Fibroblast of mammary gland (primary cell): ENCODE measurements at places on chromosomes 3 and 15.

GRCh38 chr3:148226246-148226645 lies 471.5 kb upstream of the AGTR1 start:
- no peak for DNase-seq

DNA sequence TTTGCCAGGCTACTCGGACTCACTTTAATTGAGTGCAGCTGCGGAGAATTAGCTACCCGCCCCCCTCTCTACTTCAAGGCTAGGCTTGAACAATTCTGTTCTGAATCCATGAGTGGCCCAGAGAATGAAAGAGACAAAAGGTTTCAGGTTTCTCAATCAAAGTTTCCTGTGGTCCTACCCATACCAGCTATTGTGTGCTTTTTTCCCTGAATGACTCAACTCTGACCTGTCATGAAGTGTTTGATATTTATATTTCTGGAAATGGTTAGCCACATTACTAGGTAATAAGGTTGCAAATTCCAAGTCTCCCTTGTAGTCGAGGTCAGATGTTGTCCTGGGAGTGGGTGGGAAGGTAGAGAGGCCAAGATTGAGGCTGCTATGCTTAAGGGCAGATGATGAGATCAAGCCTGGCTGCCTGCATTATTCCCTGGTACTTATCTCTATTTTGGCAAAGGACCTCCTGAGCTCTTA lies 392.7 kb upstream of the TBL1XR1 start:
- DNase-seq: peak; percentile 99

DNA sequence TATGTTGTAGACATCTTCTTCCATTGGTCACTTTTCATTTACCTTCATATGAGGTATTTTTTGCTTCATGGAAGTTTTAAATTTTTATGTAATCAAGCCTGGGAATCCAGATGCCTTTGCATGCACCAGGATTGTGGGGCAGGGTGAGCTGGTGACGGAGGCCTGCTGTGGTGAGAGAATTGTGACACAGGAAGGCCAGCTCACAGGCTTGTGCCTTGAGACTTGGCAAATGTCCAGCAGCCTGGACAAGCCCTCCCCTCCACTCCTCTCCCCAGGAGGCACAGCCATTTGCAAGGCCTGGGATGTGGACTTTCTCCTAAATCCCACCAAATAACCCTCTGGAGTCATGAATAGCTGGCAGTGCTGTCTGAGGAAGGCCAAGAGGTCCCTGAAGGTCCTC lies 67.4 kb downstream of the RHCG start:
- DNase-seq: no peak

GRCh38 chr15:99253381-99254090 lies 2.3 kb downstream of the LRRC28 start:
- peak; percentile 88 for DNase-seq
